ENCODE measurements at places on chromosomes 12 and 14. TPM values are rescaled to one million over a fixed set of nuclear protein-coding genes. Genes with fewer than 3 reads are reported as not detected.

GRCh38 chr12:5500331-5500659, 68.4 kb downstream of the NTF3 start:
- no peak for DNase-seq

GRCh38 chr12:92029136-92029535, 116.5 kb downstream of the BTG1 start:
- no peak for DNase-seq

GRCh38 chr14:101960225-101960624, 4.1 kb upstream of the DYNC1H1 start:
- DNase-seq = no peak

The KLRG1 gene
- 4.1 TPM for polyA plus RNA-seq

The KRT3 gene
- not detected for polyA plus RNA-seq

Data from hindlimb muscle (tissue), 1 donor.